ENCODE measurements at places on chromosomes 5 and 9.

- no peak for DNase-seq
Measured at GRCh38 chr9:114031037-114031630, 47.0 kb downstream of the AMBP start.

GRCh38 chr5:66848749-66849641 is 252.8 kb downstream of the MAST4 start:
- no peak for DNase-seq

- no peak for DNase-seq
Measured at GRCh38 chr9:84151640-84152039, 171.0 kb downstream of the RMI1 start.

GRCh38 chr5:16857635-16858034 is 78.5 kb downstream of the MYO10 start:
- no peak for DNase-seq

DNA sequence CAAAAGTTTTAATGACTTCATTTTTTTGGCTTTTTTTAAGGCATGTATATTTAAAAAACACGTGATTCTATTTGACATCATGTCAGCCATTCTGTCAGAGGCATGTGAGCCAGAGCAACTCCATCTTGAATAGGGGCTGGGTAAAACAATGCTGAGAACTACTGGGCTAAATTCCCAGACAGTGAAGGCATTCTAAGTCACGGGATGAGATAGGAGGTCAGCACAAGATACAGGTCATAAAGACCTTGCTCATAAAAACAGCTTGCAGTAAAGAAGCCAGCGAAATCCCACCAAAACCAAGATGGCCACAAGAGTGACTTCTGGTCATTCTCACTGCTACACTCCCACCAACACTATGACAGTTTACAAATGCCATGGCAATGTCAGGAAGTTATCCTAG is 1000.6 kb upstream of the DMAC1 start:
- no peak for DNase-seq

- no peak for DNase-seq
Measured at GRCh38 chr5:68088302-68088701, 127.3 kb upstream of the PIK3R1 start.

GRCh38 chr5:77211691-77212047 is 1.2 kb downstream of the PDE8B start:
- DNase-seq, result no peak

DNA sequence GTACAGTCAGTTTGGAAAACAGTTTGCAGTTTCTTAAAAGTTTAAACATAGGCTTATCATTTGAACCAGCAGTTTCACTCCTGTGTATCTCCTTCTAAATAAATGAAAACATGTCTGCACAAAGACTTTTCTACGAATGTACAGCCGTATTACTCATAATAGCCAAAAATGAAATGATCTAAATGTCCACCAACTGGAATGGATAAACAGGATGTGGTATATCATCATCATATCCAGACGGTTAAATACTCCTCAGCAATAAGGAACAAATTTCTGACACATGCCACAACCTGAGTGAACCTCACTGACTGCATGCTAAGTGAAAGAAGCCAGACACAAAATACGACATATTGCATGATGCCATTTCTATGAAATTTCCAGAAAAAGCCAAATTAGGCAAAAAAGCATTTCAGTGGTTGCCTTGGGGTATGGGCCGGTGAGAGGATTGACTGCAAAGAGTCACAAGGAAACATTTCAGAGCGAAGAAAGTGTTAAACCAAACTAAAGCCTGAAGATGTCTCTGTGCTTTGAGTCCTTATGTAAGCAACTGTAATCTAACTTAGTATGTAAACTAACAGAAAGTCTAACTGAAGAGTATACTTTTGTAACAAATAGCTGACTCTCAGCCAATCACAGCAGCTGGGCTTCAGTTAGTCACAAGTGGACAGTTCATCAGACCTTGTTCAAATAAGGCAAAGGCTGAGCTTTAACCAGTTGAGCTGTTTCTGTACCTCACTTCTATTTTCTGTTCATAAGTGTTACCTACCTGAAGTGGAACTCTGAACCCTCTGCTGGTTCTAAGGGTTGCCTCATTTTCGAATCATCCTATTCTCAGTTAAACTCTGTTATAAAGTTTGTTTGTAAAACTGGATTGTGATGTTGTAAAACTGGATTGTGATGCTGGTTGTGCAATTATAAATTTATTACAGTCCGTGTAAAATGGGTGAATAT is 65.2 kb downstream of the TRIO start:
- peak; percentile 54 for DNase-seq

GRCh38 chr5:54837981-54838380 is 147.4 kb downstream of the ESM1 start:
- DNase-seq, result peak; percentile 56

- DNase-seq, result no peak
Measured at GRCh38 chr5:139188558-139189270, 9.5 kb downstream of the SIL1 start.

GRCh38 chr5:95029569-95030366 is 255.1 kb downstream of the MCTP1 start:
- no peak for DNase-seq

- no peak for DNase-seq
Measured at GRCh38 chr5:88290801-88291200, 22.2 kb upstream of the TMEM161B start.

- no peak for DNase-seq
Measured at GRCh38 chr9:26271495-26272122, 593.4 kb upstream of the TUSC1 start.

GRCh38 chr9:75161116-75161857 is 73.0 kb downstream of the OSTF1 start:
- DNase-seq, result no peak

DNA sequence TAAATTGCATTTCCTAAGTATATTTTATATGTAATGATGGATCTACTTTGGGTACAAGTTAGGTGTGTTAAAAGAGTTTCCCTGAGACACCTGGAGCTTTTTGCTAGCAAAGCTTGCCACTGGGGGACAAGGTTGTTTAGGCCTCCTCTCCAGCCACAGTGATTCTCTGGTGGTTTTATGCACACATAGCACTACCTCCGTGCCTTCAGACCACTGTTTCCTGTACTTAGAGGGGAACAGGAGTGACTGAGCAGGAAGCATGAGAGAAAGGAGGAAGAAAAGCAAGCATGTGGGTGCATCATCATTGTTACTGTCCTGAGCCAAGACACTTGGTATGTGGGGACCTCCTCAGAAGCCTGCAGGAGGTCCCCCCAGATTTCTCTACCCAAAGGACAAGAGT is 272.1 kb downstream of the RASEF start:
- no peak for DNase-seq

DNA sequence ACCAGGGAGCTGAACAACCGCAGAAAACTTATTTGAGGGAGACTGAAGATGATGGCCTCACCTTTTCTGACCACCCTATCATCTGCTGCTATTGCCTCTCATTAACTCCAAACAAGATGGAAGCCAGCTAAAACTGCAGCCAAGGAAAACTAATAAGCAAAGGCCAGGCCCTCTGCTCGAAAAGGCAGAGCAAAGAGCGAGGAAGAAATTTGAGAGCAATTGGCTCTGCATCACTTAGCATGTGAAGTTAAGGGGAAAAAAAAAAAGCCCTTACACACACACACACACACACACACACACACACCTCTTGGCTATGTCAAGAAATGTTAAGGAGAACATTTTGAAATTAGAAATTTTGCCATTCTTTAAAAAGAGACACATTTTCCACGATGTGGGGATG is 228.1 kb upstream of the CYLC2 start:
- no peak for DNase-seq

DNA sequence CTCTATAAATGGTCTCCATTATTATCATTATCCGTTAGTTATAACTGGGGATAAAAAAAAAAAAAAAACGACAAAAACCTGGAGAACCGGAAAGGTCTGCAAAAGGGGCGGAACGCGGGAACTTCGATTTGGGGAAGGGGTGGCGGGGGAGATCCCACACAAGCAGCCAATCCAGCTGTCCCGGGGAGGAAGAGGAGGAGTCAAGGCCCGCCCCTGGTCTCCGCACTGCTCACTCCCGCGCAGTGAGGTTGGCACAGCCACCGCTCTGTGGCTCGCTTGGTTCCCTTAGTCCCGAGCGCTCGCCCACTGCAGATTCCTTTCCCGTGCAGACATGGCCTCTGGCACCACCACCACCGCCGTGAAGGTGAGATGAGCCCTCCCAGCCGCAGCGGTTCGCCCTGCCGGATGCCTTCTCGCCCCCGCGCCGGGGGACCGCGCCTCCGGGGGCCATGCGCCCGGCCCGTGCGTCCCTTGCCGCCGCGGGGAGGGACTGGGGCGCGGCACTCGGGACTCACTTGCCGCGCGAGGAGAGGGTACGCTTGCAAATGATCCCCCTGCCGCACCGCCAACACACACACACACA is at the start of gene MTAP:
Gene MTAP, plus strand, starts transcription at position 219 of the 583 bp plus-strand sequence. Its CDS starts 113 bp downstream, at position 332.
- peak; percentile 87 for DNase-seq

DNA sequence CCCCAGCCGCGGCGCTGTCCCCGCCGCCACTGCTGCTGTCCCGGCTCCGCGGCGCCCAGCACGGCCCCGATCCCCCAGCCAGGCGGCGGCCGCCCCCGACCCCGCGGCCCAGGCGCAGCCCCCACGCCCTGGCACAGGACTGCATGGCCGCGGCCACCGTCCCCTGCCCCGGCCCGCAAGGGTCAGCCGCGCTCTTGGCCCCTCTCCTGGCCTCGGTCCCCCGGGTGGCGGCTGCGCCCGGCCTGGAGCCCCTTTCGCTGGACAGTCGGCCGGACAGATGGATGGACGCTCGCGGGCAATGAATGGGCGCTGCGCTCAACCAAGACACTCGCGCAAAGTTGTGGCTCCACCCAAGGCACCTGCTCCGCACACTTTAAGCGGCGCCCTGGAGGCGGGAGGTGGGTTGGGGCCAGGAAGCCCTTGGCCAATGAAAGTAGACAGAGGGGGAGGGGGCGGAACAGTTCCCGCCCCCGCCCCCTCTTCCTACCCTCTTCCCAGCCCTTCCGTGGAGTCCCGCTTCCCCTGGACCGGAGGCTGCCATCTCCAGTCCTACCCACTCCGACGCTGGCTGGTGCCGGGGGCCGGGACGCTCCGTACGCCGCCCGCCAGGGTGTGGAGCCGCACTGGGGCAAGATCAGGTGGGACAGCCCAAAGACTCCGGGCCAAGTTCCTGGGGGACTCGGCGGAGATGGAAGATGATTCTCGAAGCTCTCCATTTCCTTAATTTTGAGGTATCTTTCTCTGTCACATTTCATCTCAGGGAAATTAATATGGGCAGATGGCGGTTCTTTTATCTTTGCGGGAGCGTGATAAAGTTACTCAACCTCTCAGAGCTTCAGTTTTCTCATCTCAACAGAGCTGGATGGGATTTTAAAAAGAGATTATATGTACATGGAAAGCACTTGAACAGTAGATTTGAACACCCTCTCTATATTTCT is at the start of gene GLDC:
Gene GLDC, minus strand, starts transcription at position 375 of the 938 bp plus-strand sequence. Its CDS starts 230 bp downstream, at position 145.
- DNase-seq, result peak; percentile 69

GRCh38 chr5:132526290-132526973 is 16.9 kb downstream of the IL5 start:
- DNase-seq, result peak; percentile 79

DNA sequence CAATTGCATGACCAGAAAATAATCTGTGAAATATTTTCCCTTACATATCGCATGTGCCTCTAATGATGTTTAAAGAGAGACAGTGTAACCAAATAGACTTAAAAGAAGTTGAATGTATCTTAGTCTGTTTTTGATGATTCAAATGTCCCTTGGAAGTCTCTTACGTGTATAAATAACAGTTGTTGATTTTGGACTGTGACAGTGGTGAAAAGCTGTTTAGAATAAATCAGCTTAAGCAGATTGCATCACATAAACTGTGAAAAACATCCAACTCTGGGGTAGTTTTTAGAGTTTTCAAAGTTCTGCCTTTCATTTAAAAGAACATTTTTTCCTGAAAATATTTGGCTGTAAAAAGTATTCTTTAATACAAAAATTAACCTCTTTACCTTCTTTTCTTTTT is 301.1 kb downstream of the PRR16 start:
- no peak for DNase-seq

DNA sequence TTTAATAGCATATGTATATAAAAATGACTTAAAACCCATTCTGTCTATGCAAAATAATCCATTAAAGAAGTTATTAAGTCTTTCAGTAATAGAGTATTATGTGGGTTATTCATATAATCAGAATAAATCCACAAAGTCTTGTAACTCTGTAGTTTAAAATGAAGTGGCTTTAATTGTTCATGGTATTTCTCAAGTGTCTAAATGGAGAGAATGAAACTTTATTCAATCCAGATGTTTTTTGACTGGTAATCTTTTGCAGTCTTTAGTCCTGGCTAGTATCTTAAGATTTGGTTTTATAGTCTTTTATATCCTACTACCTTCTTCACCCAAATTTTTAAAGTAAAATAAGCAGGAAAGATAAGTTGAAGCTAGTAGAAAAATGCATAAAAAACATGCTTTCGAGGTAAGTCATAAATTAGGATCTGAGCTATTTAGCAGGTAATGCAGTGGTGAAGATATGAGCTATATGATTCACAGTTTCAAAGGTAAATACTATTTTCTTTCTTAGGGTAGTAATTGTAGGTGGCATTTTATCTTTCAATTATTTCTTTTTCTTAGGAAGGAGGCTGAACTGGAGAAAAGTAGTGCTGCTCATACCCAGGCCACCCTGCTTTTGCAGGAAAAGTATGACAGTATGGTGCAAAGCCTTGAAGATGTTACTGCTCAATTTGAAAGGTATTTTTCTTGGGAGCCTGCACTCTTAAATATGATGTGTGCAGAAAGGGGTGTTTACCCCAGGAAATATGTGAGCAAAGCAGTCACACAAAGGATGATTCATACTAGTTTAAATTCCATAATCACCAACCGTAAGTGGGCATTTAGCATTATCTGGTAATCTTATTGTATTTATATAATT is 17.9 kb downstream of the HMMR start:
- DNase-seq, result no peak

DNA sequence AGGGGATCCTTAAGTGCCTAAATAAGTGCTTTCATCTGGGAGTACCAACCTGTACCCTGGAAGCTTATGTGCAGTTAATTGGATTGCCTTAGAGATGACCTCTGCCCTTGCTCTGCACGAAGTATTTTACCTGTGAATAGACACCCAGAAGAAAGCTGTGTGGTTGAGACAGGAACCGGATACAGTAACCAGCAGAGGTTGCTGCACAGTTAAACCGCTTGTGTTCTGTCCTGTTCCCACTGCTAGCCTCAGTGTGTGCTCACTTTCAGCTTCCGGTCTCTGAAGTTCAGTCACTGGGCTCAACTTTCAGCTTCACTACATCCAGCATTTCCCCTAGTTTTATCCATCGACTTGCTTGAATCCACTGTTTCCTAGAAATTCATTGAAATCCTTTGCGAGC is 185.3 kb downstream of the FAM170A start:
- DNase-seq, result no peak

DNA sequence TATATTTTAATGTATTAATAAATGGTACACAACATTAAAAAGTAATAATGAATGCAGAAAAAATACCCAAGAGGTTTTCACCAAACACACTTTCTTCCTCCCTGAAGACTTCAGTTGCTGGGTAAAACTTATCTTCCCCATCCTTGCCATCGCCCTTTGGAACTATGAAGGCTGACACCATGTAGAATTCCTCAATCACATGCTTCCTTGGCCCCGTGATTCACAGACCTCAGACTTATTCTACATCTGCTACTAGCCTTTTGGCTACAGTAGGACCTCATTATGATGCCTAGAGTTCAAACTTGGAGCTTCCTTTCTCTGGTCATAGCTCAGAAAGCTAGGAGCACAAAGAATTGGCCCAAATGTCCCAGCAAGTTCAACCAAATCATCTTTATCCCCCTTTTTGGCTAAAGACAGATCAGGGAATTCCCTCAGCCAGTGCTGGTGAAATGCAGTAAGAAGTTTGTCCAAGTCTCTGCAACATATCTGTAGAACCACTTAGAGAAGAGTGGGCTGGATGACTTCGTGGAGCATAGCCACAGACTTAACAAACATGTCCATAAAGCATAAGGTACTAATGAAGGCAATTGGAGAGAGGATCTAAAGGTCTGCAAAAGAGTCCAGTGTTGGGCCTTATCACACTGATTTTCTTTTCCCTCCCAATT is 253.5 kb downstream of the SEC61B start:
- DNase-seq, result no peak
